ENCODE measurements at places on chromosomes 5 and 9.

DNA sequence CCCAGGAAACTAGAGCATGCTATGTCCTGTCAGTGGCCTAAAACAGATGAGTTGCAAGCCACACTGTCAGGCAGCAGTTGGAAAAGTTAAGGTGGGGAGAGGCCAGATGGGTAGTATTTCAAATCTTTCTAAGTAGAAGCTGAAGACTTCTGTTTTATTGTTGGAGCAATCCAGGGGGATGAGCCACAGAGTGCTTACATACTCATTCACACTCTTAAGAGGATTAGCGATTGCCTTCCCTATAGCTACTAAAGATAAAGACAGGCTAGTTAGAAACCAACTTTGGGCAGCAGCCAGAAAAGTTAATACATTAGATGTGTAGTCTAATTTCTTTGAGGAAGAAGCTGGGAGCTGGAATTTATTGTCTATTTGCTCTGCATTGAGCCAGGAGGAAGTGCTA lies 61.7 kb upstream of the ELAVL2 start:
- DNase-seq = no peak

GRCh38 chr5:41433552-41434181 lies 76.7 kb downstream of the PLCXD3 start:
- no peak for DNase-seq

GRCh38 chr9:78468974-78469576 lies 172.2 kb downstream of the PSAT1 start:
- DNase-seq = no peak

DNA sequence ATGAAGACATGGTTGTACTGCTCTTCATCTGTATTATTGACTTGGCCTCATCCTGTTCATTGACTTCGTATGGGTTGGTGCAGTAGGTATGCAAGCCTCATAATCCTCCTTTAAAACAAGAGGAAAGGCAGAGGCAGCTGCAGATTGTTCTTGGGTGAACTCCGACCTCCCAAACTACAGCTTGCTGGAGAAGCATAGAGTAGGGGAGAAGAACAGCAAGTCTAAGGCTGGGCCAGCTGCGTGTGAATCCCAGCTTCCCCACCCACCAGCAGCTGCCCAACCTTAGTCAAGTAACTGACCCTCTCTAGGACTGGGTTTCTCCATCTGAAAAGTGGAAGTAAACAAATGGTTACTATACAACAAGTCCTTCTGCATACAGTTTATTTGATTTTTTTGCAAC lies 114.5 kb upstream of the WWC1 start:
- DNase-seq = no peak

GRCh38 chr9:96158147-96158546 lies 143.8 kb downstream of the HSD17B3 start:
- DNase-seq = no peak

DNA sequence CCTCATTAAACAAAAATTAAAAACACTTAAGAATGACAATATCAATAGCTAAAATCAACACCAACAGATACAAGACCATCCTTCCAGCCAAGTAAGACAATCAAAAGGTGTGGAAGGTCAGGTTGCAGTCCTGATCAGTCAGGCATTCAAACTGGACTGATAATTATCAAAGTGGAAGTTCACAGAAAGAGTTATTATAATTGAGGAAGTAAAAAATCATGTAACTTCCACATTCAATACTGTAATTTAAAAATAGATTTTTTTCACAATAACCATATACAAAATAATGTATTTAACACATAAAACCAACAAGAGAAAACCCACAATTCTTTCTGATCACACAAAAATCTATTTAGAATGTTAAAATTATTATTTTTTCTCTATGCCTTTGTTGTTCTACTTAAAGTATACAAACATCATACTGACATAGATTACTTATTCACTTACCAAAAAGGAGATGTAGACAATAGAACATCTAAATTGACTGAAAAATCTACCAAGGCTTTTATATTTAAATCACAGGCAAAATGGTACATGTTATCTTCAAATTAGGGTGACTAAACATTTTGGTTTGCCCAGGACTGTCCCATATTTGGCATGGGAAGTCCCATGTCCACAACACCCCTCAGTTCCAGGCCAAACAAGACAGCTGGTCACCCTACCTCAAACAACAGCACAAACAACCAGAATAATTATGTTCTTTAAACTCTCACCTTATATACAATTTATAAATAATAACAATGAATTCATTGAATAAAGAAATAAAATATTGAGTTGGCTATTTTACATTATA lies 142.5 kb upstream of the SLC24A2 start:
- no peak for DNase-seq

DNA sequence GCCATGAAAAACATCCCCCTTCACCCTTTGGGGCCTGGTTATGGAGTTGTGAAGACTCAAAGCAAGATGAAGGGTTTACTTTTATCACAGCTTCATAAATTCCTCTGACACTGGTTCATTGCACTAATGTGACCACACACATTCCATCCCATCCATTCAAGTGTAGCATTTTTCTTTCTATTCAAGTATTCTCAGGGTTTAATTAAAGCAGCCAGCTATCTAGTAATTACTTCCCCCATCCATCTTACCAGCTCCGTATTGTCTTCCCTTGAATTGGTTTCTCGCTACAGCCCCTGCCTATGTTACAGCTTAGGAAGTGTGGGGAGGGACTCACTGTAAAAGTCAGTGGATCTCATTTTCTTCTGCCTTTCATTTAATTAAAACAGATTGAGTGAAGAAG lies 387.0 kb upstream of the RFX3 start:
- no peak for DNase-seq

- no peak for DNase-seq
Observed at GRCh38 chr5:152274224-152274623, 130.9 kb downstream of the NMUR2 start.

- no peak for DNase-seq
Observed at GRCh38 chr5:10330511-10331230, 22.8 kb upstream of the MARCHF6 start.

DNA sequence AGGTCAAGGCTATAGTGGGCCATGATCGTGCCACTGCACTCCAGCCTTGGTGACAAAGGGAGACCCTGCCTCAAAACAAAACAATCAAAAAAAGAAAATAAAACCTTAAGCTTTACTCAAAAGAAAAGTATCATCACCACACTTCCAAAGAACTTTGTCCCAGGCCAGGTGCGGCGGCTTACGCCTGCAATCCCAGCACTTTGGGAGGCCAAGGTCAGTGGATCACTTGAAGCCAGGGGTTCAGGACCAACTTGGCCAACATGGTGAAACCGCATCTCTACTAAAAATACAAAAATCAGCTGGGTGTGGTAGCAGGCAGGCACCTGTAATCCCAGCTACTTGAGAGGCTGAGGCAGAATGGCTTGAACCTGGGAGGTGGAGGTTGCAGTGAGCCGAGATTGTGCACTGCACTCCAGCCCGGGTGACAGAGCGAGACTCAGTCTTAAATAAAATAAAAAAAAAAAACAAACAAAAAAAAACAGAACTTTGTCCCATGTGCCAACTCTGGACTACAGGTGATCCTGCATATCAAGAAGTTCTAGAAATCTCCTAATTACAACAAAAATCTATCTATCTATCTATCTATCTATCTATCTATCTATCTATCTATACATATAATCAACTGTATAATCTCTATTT lies 19.7 kb downstream of the CLINT1 start:
- DNase-seq = no peak

DNA sequence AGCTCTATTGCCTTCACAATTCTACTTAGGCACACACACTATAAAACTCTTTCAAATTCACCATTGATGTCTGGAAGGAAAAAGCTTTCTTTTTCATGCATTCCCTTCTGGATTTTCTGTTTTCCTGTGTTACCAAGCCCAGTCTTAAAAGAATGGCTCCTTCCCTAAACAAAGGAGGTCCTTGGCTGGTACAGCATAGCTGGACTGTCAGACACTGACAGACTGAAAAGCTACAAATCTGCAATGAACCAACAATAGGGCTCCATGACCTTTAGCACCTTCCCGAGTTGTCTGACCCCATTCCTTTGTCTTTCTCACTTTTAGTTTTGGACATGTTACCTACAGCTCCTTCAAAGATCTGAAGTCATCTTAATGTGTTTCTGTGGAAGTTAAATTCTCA lies 382.5 kb downstream of the TMEM161B start:
- no peak for DNase-seq

DNA sequence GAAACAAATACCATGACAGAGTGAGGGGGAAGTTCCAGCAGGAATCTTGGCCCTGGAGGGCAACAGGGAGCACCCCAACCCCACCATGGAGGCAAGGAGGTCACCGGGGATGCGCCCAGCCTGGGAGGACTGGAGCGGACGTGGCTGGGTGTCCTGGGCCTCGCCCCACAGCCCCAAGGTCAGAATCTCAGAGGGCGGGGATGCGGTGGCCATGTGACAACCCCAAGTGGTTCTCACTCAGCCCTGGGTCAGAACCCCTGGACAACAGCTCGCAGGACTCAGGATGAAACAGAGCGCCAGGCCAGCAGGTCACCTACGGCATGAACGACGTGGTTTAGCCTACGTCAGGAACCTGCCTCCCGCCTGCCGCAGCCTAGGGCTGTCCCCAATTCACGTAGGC lies 64.0 kb upstream of the ZNF354A start:
- DNase-seq = no peak

- no peak for DNase-seq
Observed at GRCh38 chr9:27572566-27572917, 739 bp downstream of the C9orf72 start.

GRCh38 chr5:178560911-178561310 lies 29.3 kb downstream of the COL23A1 start:
- no peak for DNase-seq

GRCh38 chr5:71924325-71924724 lies 182.9 kb upstream of the MAP1B start:
- DNase-seq = no peak

- DNase-seq = no peak
Observed at GRCh38 chr9:15086778-15087324, 176.6 kb upstream of the FREM1 start.

Measured in stimulated activated CD8-positive, alpha-beta memory T cell treated with anti-CD3 and anti-CD28 coated beads, Interleukin-4, amount 100 ng/mL, for 1 hour (primary cell).